SW 1271 (cell line): ENCODE measurements at places on chromosomes 7 and 10.

DNA sequence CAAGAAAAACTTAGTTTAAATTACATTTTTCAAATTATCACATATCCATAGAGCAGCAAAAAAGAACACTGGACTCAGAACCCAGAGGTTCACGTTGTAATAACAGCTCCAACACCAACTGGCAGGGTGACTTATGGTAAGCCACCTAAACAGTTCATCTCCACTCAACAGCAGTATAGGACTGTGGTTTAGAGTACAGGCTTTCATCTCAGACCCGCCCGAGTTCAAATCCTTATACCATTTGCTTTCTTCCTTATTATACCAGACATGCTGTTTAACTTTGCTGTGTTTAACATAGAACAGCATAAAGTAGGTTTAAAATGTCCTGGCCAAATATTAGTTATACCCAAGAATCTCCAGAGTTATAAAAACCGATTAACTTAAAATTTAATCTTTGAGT, 97.9 kb downstream of the ARHGAP21 start:
- DNase-seq, result no peak

DNA sequence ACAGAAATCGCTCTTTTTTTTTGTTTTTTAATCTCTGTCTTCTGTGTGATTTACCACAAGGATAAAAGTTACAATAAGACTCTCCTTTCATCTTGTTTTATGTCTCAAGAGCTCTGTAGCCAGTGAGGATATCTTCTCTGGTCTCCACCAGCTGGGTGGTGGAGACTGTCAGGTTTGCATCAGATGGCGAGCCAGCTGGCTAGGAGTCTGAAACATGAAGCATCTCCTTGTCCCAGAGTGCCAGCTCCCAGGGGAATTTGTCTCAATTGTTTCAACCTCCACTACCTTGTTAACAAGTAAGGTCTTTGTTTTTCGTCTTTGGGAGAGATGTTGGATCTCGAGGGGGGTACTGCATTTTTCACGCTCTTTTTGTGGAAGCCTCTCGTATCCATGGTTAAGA, 47.3 kb downstream of the FRMPD2 start:
- DNase-seq, result no peak

DNA sequence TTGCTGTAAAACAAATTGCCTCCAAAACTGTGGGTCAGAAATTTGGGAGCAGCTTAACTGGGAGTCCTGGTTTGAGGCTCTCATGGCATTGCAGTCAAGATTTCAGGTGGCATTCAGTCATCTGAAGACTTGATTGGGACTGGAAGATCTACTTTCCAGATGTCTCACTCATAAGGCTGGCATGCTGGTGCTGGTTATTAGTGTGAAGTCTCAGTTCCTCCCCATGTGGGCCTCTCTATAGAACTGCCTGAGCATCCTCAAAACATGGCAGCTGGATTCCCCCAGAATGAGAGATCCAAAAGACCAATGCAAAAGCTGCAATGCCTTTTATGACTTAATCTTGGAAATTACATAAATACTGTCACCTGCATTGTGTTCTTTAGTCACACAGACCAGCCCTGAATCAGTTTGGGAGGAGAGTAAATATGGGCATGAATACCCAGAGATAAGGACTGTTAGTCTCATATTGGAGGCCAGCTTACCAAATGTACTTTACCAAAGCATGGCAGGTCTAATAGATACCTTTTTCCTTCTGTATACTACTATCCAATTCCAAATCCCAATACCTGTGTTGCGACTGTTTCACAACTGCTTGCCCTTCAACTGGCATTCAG, 6.5 kb upstream of the HERPUD2 start:
- DNase-seq, result no peak

DNA sequence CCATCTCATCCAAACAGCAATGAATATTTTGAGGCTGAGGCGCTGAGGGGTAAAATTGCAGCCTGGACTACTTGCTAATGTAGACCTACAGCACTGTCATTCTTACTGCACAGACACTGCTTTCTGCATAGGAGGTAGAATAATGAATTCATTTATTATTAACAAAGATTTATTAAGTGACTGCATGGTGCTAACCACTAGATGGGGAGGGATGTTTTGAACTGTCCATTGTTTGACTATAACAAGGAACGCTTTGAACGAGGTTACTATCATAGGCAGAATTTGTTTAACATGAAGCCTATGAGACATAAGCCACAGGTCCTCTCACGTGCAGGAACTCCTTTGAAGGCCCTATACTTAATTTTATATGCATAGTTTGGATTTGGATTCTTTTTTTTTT, 143.8 kb downstream of the CFTR start:
- no peak for DNase-seq

GRCh38 chr10:78260141-78260540, 226.5 kb downstream of the RPS24 start:
- DNase-seq, result no peak

GRCh38 chr7:1858435-1859265, 188.6 kb downstream of the ELFN1 start:
- DNase-seq, result no peak

- no peak for DNase-seq
Observed at GRCh38 chr10:106440355-106440754, 724.2 kb downstream of the SORCS1 start.

DNA sequence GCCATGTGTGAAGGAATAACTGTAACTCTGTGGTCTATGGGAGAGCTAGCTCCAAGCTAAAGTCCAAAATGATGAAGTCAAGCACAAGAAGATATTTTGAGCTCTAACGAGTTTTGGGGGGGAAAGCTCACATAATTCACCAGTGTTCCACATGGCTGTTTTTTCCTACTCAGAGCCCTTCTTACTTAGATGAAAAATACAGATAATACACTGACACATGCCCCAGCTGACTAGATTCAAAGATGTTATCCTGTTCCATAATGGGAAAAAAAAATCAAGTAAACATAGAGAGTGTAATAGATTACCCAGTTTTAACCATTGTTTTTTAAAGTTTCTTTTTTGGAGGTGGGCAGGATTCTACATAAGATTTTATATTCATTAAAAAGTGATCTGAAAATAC, 86.6 kb downstream of the PRLHR start:
- DNase-seq, result no peak

- DNase-seq, result no peak
Observed at GRCh38 chr7:129074361-129074871, 19.5 kb upstream of the TNPO3 start.

DNA sequence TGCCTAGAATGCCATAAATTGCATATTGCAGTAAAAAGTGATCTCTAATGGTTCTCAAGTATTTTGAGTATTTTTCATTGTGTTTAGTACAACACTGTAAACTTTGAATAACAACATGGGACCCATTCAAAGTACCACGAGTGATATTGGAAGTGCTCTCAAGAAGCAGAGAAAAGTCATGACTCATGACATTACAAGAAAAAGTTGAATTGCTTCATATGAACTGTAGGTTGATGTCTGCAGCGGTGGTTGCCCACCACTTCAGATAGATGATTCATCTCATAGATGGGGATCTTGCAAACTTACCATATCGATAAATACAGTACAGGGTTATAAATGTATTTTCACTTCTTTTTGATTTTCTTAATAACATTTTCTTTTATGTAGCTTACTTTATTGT, 33.9 kb downstream of the ENTPD1 start:
- DNase-seq, result no peak

DNA sequence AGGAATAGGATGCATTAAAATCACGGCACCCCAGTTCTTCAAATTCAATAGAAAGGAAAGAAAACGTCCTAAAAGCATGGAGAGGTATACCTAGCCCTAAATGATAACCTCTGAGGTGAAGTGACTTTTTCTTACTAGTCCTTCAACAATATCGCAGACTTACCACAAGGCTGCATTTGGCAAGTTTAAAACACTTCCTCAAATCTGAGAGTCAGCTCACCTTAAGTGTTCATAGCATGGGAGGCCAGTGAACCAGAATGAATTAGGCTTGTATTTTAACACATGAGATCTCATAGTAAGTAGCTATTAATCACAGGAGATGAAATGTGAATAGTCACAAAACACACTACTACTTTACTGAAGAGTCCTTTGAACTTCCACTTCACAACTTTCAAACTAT, 124.2 kb downstream of the RNF32 start:
- no peak for DNase-seq

GRCh38 chr7:100061518-100062193, 12.1 kb downstream of the ZSCAN21 start:
- DNase-seq, result no peak

- no peak for DNase-seq
Observed at GRCh38 chr7:112105584-112106530, 100.3 kb downstream of the DOCK4 start.

DNA sequence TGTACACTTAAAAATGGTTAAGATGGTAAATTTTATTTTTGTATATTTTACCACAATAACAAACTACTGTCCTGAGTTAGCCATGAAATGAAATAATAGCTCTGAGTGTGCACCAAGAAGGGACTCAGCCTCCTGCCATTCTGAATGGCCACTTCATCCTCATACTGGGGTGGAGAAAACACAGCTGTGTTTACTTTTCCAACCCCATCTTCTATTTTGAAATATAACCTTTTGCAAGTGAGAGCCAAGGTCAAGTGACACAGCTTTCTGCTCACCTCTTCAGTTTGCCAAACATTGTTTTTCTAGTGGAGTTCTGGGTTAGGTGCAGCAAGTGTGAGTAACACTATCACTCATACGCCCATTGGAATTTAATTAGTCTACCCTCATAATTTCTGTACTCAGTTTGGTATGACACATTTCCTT, 107.4 kb upstream of the GLCCI1 start:
- peak; percentile 49 for DNase-seq
